ENCODE measurements at places on chromosomes 3 and 15.

DNA sequence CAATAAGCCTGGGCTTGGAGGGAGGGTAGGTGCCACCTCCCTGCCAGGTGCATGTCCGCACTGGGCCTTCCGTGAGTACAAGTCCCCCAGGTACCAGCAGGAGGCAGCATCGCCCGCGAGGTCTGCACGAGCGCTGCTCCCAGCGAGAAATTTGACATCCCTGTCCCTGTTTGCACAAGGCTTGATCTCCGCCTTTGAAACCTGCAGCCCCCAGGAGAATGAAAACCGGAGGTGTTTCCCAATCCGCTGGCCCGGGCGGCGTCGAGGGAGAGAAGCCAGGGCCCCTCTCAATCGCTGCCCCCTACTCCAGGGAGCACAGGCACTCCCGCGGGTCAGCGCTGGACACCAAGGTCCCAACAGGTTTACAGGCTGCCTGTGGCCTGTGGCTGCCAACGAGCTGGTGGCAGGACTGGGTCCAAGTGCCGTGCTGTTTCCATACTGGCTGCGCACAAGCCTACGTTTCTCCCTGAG is 961 bp downstream of the HAPLN3 start:
- H3K27ac ChIP-seq: no peak overlapping the region
- H3K27me3 ChIP-seq: peaks cover 12% of the 10 kb centered on the region
- DNase-seq: no peak
- H3K4me3 ChIP-seq: peak overlapping the region; percentile 39
- no peaks in the 10 kb centered on the region for H3K36me3 ChIP-seq

- no peaks in the 10 kb centered on the region for H3K27me3 ChIP-seq
- H3K4me1 ChIP-seq: peaks cover 14% of the 10 kb centered on the region
- H3K27ac ChIP-seq: no peak overlapping the region
- H3K36me3 ChIP-seq: no peaks in the 10 kb centered on the region
Observed at GRCh38 chr3:66037330-66037985, 1.3 kb downstream of the MAGI1 start.

DNA sequence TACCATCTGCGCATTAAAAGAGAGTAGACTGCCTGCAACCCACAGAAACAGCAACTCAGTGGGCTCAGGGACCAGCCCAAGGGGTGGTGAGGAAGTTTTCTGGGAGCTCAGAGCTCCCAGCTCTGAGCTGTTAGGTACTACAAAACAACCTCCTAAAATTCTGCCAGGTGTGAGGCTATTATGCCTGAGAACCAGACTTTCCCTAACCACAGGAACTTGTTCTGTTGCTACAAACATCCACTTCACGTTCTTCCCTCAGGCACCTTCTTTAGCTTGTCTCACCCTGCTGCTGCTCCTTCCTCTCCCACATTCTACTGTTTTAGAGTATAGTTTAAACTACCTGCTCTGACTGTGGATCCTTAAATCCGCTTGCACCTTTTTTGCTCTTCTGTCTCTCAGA is 399.4 kb downstream of the ROBO1 start:
- no peak overlapping the region for H3K27ac ChIP-seq
- H3K27me3 ChIP-seq: no peaks in the 10 kb centered on the region
- no peak overlapping the region for H3K4me3 ChIP-seq
- no peak for DNase-seq

DNA sequence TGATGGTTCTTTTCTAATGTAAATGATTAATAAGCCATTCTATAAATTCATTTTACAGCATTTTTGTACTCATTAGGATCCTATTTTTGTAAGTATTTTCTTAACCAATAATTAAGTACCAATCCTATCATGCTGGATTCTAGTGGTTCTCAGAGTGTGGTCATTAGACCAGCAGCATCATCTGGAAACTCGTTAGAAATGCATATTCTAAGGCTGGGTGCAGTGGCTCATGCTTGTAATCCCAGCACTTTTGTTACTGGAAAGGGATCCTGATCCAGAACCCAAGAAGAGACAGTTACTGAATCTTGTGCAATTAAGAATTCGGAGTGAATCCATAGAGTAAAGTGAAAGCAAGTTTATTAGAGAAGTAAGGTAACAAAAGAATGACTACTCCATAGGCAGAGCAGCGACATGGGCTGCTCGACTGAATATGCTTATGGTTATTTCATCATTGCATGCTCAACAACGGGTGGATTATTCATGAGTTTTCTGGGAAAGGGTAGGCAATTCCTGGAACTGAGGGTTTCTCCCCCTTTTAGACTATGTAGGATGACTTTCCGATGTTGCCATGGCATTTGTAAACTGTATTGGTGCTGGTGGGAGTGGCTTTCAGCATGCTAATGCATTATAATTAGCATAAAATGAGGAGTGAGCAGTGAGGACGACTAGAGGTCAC is 9.9 kb upstream of the CEMIP start:
- H3K4me3 ChIP-seq: no peak overlapping the region
- H3K4me1 ChIP-seq: peaks cover 7% of the 10 kb centered on the region
- H3K36me3 ChIP-seq: no peaks in the 10 kb centered on the region
- no peaks in the 10 kb centered on the region for H3K27me3 ChIP-seq
- DNase-seq: no peak
- no peak overlapping the region for H3K27ac ChIP-seq

- H3K36me3 ChIP-seq: no peaks in the 10 kb centered on the region
- no peak overlapping the region for H3K4me3 ChIP-seq
- DNase-seq: no peak
- H3K27ac ChIP-seq: no peak overlapping the region
- H3K27me3 ChIP-seq: no peaks in the 10 kb centered on the region
- H3K4me1 ChIP-seq: no peaks in the 10 kb centered on the region
Observed at GRCh38 chr3:9623148-9623547, 26.2 kb upstream of the MTMR14 start.

GRCh38 chr3:72058493-72059081 is 273.6 kb upstream of the PROK2 start:
- no peaks in the 10 kb centered on the region for H3K4me1 ChIP-seq
- H3K27me3 ChIP-seq: no peaks in the 10 kb centered on the region
- no peak overlapping the region for H3K4me3 ChIP-seq
- no peak overlapping the region for H3K27ac ChIP-seq
- no peaks in the 10 kb centered on the region for H3K36me3 ChIP-seq

GRCh38 chr3:189563853-189564563 is 67.2 kb upstream of the TP63 start:
- no peaks in the 10 kb centered on the region for H3K27me3 ChIP-seq
- H3K27ac ChIP-seq: no peak overlapping the region
- H3K4me3 ChIP-seq: no peak overlapping the region
- H3K36me3 ChIP-seq: no peaks in the 10 kb centered on the region
- H3K4me1 ChIP-seq: no peaks in the 10 kb centered on the region

DNA sequence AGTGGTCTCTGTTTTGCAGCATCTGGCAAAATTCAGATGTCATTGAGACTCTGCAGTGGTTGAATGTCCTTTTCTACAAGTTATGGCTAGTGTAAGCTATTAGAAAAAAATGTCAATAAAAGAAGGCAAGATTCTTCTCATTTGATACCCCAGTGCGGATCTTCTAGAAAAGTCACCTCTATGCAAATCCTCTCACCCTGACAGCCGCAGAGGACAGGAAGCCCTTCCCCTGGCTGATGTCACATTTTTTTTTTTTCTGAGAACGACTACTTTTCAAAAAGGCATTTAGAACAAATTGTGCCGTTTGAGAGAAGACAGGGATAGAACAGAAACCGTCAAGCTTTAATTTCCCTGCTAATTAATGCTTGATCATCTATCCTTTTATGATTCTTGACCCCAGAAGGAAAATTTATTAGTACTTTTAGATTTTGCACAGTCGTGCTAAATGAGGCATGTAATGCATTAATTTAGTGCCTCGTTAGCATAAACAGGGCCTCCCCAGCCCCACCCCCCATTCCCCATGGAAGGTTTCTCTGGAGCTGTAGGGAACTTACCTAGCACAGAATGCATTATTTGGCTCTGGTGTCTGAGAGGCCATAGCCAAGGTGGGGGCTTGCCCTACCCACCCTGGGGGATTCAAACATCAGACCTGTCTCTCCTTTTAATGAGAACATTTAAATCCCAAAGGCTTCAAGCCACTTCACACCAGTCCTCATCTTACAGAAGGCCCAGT is 183.8 kb downstream of the OPA1 start:
- H3K27ac ChIP-seq: no peak overlapping the region
- H3K36me3 ChIP-seq: no peaks in the 10 kb centered on the region
- no peak overlapping the region for H3K4me3 ChIP-seq
- no peak for DNase-seq
- H3K4me1 ChIP-seq: peaks cover 58% of the 10 kb centered on the region
- H3K27me3 ChIP-seq: peaks cover 46% of the 10 kb centered on the region

GRCh38 chr3:46927718-46928073 is 48.8 kb downstream of the CCDC12 start:
- H3K27ac ChIP-seq: no peak overlapping the region
- H3K4me1 ChIP-seq: no peaks in the 10 kb centered on the region
- H3K36me3 ChIP-seq: peaks cover 31% of the 10 kb centered on the region
- no peak for DNase-seq
- no peak overlapping the region for H3K4me3 ChIP-seq

- no peaks in the 10 kb centered on the region for H3K36me3 ChIP-seq
- DNase-seq: no peak
- H3K4me1 ChIP-seq: no peaks in the 10 kb centered on the region
Observed at GRCh38 chr3:19645093-19645492, 288.9 kb downstream of the EFHB start.

GRCh38 chr3:185532901-185533300 is 19.5 kb downstream of the LIPH start:
- H3K27ac ChIP-seq: no peak overlapping the region
- peaks cover 5% of the 10 kb centered on the region for H3K4me1 ChIP-seq
- DNase-seq: no peak
- H3K36me3 ChIP-seq: no peaks in the 10 kb centered on the region
- no peak overlapping the region for H3K4me3 ChIP-seq

- no peak overlapping the region for H3K27ac ChIP-seq
- H3K4me3 ChIP-seq: no peak overlapping the region
- no peak for DNase-seq
- H3K4me1 ChIP-seq: no peaks in the 10 kb centered on the region
Observed at GRCh38 chr15:25207369-25207768, 231.5 kb downstream of the UBE3A start.

All from neuronal stem cell (in vitro differentiated cells).